ENCODE measurements at places on chromosomes 5 and 9.

GRCh38 chr9:35912791-35913400, 3.6 kb downstream of the SPAAR start:
- no peak for DNase-seq

DNA sequence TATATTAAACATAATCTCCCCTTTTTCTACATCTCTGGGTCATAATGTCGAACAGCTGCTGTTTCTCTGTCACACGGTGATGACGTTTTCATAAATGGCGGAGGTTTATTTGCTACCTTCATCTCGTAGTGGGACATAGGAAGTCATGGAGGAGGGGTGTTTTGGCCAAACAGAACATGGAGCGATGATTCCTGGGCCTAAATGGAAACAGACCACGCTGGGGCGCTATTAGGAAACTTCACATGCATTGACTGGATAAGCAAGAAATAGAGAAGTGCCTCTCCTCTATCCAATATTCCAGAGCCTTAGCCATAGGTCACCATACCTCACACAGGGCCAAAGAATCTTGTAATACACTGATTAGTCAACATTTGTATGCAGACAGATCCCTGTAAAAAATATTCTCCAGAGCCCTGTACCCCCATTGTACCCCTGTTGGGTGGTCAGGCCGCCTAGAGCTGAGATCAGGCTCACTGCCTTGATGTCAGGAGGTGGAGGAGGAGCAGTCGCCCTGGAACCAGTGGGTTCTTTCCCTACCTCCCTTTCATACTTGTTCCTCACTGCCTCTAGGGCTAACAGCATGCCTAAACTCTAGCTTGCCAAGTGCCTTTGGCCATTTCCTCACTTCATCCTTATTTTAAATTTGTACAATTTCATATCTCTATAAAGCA, 77.8 kb upstream of the SPIN1 start:
- peak; percentile 6 for DNase-seq

GRCh38 chr5:39478863-39479262, 54.1 kb upstream of the DAB2 start:
- DNase-seq, result no peak

DNA sequence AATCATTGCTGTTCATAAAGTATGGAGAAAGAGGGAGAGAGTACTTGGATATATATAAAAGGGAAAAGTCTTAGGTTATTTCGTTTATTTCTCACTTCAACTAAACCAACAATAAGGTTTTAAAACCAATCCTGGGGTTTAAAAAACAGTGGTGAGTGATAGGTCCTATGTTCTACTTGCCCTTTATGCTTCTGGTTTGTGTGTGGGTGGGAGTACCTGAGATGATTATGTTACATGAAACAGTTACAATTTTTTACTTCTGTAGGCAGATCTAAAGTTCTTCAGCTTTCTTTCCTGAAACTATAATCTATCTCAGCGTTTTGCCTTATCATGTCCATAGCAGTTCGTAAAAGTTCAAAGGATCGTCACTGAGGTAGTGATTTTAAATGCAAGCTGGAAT, 49.2 kb downstream of the STX17 start:
- DNase-seq, result no peak

- DNase-seq, result no peak
These were observed 25.9 kb downstream of the ERBIN start for GRCh38 chr5:65952259-65952658.

GRCh38 chr5:86542532-86542931, 75.2 kb upstream of the COX7C start:
- no peak for DNase-seq

DNA sequence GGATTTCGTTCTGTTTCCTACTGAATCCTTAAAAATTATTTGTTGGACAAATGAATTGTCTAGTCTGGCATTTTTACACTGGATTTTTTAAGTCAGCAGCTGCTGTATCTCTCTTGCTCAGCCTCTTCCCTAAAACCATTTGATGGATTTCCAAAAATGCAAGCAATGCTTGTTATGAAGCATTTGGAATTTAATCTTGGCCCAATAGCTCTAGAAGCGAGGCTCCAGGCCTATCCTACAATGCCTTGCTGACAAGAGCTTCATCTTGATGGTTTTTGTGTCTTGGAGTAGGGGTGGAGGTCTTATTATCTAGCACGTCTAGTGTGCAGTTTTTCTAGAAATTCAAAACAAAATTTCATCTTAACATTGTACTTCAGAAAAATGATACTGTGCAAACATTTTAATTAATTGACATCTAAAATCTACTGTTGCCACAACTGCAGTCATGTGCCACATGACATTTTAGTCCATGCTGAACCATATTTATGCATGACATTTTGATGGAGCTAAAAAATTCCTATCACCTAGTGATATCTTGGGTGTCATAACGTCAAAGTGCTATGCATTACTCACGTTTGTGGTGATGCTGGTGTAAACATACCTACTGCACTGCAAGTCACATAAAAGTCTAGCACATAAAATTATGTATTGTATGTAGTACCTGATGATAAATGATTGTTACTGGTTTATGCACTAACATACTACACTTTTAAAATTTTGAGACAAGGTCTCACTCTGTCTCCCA, 5.9 kb upstream of the RAD23B start:
- DNase-seq, result no peak

DNA sequence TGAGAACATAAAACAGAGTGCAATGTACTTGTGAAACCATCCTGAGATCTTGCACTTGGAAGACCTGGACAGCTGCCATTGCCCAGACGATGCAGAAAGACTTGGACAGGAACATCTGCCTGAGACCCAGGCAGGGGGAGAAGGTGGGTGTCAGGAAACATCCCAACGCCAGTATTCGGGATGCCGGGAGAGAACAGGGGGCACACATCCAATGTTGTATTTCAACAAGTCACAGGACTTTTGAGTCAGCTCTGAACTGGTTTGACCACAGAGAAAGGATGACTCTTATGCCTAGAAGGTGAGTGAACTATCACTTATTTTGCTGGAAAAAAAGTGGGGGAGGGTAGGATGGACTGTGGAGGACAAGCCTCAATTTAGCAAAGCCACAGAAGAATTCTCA, 124.6 kb downstream of the ROR2 start:
- no peak for DNase-seq

- DNase-seq, result no peak
These were observed 337.7 kb upstream of the PANK3 start for GRCh38 chr5:168916852-168917251.

DNA sequence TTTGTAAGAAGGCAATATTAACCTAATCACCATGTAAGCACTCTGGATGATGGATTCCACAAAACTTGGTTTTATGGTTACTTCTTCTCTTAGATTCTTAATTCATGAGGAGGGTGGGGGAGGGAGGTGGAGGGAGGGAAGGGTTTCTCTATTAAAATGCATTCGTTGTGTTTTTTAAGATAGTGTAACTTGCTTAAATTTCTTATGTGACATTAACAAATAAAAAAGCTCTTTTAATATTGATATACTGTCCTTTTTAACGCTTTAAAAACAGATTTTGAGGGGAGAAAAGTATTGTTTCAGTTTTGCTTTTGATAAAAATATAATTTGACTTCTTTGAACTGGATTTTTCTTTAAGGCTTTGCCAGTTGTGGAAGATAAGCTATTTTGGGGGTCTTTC, 59.8 kb downstream of the LMNB1 start:
- DNase-seq, result no peak

DNA sequence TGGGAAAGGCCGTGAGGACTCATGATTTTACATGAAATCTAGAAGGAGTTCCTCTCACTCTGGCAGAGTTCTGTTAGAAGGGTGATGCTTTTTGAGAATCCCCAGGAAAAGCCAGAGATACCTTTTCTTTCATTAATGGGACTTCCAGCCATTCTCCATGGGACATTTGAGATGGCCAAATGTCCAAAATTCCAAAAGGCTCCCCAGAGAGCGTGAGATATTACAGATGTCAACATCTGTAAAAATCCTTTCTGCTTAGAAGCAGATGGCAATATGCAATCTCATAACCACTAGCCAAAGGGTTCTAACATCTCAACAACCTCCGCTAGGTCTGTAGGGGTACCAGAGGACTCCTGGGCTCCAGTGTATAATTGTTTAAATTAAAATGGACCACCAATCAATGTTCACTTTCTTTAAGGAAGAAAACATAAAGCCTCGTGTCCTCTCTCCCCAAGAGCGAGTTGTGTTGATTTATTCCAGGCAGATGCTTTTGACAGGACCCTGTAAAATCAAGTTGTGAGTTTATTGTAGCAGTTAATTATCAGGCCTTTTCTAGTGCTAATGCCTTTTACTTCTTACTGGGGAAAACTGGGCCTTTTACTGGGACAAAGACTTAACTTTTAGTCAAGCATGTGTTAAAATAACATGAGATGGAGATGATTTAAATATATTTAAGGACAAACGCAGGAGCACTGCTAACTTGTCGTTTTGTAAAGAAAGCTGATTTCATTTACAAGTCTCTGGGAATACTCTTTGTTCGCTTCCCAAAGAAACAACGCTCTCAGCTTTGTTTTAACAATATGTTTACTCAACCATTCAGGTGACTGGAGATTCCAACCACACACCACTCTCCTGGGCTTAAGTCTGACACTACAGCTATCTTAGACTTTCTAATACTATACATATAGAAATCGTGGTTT, 4.8 kb downstream of the GAS1 start:
- no peak for DNase-seq

- DNase-seq, result no peak
These were observed 104.9 kb downstream of the ARL15 start for GRCh38 chr5:54205453-54205852.

- no peak for DNase-seq
These were observed 73.7 kb downstream of the PDE4D start for GRCh38 chr5:59819806-59820205.

- DNase-seq, result no peak
These were observed 533.9 kb upstream of the NUDT12 start for GRCh38 chr5:104096451-104096850.

- no peak for DNase-seq
These were observed 50.2 kb upstream of the GALNT10 start for GRCh38 chr5:154140381-154140780.

- no peak for DNase-seq
These were observed 227.3 kb downstream of the DCP2 start for GRCh38 chr5:113203916-113204315.

DNA sequence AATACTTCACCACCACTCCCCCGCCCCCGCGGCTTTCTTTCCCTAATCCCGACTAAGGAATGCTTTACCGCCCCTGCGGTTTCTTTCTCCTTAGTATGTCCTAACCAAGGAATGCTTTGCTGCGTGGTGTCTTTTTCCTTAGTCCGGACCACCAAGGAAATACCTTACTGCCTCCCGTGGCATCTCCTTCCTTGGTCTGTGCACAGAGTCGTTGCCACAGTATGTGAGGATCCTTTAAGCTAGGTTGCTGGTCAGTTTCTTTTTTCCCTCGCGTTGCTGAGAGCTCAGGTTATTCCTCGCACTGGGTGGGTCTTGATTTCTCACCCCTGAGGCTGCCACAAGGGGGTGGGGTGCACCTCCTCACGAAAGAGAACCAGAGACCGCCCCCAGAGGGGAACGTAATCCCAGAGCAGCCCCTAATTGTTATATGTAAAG, 309.4 kb downstream of the NR3C1 start:
- peak; percentile 37 for DNase-seq

GRCh38 chr9:19113964-19114679, 11.4 kb upstream of the HAUS6 start:
- DNase-seq, result no peak

- no peak for DNase-seq
These were observed 1079.3 kb upstream of the CDH9 start for GRCh38 chr5:28117691-28118090.

GRCh38 chr9:71684566-71684965, 83.7 kb downstream of the CEMIP2 start:
- no peak for DNase-seq

GRCh38 chr9:16815079-16815478, 55.4 kb downstream of the BNC2 start:
- no peak for DNase-seq

DNA sequence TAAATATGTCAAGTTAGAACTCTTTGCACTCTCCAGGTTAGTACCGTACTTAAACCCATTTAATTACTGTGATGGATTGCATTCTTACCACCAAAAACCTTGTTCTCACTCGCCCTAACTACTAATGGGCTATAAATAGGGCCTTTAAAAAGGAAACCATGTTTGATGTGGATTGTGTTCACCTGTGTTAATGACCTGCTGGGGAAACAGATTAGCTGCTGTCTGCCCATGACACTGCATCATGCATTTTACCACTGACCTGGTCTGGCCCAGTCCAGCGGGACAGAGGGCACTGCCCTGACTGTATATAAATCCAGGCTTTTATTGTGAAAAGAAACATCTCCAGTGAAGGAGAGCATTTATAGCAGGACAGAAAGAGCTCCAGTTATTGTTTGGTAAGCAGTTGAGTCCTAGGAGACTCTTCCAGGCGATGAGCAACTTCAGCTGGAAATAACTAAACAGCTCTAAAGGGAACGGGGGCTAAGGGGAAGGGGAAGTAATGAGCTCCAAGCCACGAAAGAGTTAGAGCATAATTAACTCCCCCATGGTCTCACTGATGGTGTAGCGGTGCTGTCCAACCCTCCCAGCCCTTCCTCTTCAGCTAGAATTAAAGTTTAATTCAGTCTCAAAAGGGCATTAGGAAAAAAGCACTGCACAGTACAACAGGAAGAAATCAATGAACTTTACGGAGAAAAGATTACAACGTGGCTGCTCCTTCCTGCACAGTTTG, 303.1 kb downstream of the ENC1 start:
- no peak for DNase-seq

DNA sequence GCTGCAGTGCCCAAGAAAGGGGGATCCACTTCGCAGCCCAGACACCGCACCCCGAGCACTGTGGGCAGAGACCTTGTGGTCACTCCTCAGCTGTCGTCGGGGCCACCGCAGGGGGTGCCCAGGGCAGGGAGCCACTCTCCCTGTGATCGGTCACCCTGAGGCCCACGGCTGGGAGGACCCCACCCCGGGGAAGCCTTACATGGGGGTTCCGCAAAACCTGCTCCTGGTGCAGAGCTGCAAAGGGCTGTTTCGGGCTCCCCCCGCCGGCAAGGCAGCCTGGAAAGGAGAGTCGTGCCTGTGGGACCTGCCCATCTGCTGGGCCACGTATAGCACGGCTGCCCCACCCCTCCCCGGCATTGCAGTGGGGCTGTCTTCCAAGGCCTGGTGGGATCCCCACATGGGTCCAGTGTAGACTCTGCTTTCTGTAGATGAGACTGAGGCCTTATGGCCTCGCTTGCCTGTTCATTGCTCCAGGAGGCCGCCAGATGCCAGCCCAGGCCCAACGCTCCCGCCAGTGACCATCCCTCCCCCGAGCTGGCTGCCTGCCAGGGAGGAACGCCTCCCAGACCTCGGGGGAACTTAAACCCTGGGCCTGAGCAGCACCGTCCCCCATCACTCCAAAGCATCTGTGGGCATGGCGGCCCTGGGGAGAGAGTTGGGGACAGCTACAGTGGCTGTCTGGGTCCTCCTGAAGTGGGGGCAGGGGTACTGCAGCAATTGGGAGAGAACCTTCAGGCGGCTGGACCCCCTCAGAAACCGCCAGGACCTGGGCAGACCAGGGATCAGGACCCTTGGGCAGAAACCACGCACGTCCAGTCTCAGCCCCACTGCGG, 1.6 kb upstream of the DNLZ start:
- DNase-seq, result no peak

DNA sequence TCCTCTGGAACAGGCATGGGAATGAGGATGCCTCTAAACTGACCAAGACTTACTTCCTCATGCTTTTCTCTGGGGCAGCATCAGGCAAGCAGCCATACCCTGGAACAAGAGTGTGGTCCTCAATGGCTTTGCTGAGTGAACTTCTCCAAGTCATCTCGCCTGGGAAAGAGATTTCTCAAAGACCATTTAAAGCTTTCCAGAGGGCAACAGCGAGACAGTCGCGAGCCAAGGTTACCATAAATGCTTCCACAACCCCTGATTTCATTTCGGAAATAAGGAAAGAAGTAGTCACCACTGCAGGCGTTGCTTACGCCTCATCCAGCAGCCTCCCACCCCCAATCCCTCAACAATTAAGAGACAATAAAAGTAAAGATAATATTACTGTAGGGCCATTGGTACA, 1.1 kb upstream of the SNCAIP start:
- DNase-seq, result no peak

All from endothelial cell (in vitro differentiated cells).